ENCODE measurements at places on chromosomes 11 and 22.

DNA sequence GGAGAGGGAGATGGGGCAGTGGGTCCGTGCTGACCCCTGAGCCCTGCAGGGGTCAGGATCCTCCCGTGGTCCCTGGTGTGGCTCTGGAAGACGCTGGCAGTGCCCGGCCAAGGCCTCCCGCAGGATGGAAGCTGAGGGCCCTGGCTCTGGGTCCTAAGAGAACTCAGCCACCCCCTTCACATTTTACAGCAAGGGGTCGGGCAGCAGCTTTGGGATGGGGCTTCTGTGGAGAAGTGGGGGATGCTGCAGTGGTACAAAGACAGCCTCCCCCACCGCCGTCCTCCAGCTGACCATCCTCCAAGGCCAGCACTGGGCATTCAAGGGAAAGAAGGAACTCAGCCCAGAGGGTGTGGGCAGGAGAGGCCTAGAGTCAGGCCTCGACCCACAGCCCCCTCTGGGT, 21.8 kb upstream of the CRYBB3 start:
- H3K36me3 ChIP-seq = peaks cover 71% of the 10 kb centered on the region
- H3K27ac ChIP-seq = no peak overlapping the region
- DNase-seq = no peak
- peaks cover 1% of the 10 kb centered on the region for H3K4me1 ChIP-seq

DNA sequence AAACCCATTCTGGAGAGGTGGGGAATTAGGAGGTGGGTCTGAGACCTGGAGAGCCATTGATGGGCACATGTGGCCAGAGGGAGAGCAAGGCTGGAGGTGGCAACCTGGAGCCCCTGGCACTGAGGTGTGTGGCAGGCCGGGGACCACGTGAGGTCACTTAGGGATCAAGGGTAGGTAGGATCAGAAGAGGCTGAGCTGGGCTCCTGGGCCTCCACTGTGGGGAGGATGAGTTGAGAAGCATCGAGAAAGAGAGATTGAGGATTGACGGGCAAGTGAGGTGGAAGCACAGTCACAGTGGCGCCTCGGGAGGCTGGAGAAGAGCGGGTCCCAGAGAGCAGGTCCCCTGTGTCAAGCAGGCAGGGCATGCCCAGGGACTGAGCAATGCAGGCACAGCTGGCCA, 4.1 kb downstream of the GNAZ start:
- H3K36me3 ChIP-seq = no peaks in the 10 kb centered on the region
- no peaks in the 10 kb centered on the region for H3K27me3 ChIP-seq
- H3K4me3 ChIP-seq = no peak overlapping the region

DNA sequence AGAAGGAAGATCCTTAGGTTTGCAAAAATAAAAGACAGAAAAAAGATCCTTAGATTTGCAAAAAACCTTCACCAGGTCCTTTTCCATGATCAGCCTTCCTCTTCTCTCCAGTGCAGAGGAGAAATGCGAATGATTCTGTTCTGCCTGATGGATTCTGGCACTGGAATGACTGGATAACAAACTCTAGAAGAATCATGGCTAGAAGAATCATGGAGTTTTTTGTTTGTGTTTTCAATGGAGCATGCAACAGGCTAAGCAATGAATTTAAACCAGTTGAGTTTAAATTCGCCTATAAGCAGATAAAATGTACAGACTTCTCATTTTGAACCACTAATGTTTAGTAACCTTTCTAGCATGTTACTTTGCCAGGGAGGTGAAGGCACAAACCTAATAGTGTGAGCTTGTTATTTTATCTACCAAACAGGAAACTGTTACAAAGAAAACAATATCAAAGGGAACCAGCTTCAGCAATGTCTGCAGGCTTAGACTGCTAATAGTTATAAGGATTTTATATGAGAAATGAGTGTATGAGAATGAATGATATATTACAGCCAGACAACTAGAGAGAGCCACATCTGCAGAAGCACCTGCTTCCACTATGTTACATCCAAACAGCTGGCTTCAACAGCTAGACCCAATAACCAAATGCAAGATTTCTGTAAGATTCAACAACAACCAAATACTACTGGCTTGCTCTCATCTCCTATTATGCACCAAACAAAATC, 64.7 kb upstream of the APOA1 start:
- H3K4me3 ChIP-seq = no peak overlapping the region
- DNase-seq = no peak
- H3K36me3 ChIP-seq = no peaks in the 10 kb centered on the region

- H3K36me3 ChIP-seq = no peaks in the 10 kb centered on the region
- H3K27ac ChIP-seq = no peak overlapping the region
- peaks cover 8% of the 10 kb centered on the region for H3K27me3 ChIP-seq
- no peaks in the 10 kb centered on the region for H3K4me1 ChIP-seq
- no peak overlapping the region for H3K4me3 ChIP-seq
Measured at GRCh38 chr11:45303316-45303715, 17.2 kb upstream of the SYT13 start.

DNA sequence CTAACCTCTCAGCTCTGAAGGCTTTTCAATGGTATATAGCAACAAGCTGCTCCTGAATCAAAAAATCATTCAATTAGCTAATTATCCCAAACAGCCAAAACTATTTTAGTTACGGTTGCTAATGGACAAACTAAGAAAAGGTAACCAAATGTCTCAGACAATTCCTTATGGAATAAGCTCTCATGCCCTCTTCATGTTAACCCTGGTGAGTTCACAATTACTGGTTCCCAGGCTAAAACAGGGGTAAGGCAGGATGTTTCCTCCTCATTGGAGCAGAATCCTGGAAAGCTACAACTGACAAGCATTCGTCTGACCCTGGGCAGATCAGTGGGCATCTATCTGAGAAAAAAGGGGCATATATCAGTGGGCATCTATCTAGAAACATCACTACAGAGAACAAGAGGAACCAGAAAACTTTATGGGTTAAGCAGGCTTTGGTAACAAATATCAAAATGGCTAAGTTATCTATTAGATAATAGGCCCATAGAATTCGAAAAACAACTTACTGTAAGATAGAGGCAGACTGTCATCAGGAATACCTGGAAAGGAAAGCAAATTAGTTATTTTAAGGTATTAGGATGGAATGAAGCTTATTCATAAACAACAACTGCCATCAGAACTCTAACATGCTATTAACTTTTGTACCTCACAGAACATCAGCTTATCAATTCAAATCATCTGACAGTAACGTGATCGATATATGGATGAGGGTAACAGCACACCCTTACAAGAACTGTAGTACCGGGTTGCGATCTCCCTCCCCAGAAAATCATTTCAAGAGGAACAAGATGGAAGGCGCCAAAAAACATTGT, 14.8 kb upstream of the WDR74 start:
- no peaks in the 10 kb centered on the region for H3K27me3 ChIP-seq
- peaks cover 50% of the 10 kb centered on the region for H3K4me1 ChIP-seq
- DNase-seq = no peak
- peaks cover 28% of the 10 kb centered on the region for H3K36me3 ChIP-seq

- peaks cover 4% of the 10 kb centered on the region for H3K4me1 ChIP-seq
- no peak overlapping the region for H3K4me3 ChIP-seq
- H3K36me3 ChIP-seq = peaks cover 13% of the 10 kb centered on the region
- no peak for DNase-seq
- no peak overlapping the region for H3K27ac ChIP-seq
Measured at GRCh38 chr11:6200975-6201374, 2.0 kb downstream of the OR52W1 start.

- H3K27me3 ChIP-seq = no peaks in the 10 kb centered on the region
- no peak overlapping the region for H3K27ac ChIP-seq
- H3K36me3 ChIP-seq = no peaks in the 10 kb centered on the region
- DNase-seq = no peak
Measured at GRCh38 chr11:94049351-94049750, 28.2 kb downstream of the HEPHL1 start.

GRCh38 chr11:26995701-26996460, 2.0 kb downstream of the FIBIN start:
- H3K27me3 ChIP-seq = no peaks in the 10 kb centered on the region
- H3K27ac ChIP-seq = peak overlapping the region; percentile 64
- peak overlapping the region; percentile 52 for H3K4me3 ChIP-seq
- no peak for DNase-seq
- H3K36me3 ChIP-seq = no peaks in the 10 kb centered on the region

GRCh38 chr11:121478226-121478894, 25.6 kb upstream of the SORL1-AS1 start:
- DNase-seq = no peak
- peak overlapping the region; percentile 1 for H3K27ac ChIP-seq
- no peaks in the 10 kb centered on the region for H3K36me3 ChIP-seq
- H3K4me1 ChIP-seq = peaks cover 7% of the 10 kb centered on the region
- H3K27me3 ChIP-seq = no peaks in the 10 kb centered on the region

DNA sequence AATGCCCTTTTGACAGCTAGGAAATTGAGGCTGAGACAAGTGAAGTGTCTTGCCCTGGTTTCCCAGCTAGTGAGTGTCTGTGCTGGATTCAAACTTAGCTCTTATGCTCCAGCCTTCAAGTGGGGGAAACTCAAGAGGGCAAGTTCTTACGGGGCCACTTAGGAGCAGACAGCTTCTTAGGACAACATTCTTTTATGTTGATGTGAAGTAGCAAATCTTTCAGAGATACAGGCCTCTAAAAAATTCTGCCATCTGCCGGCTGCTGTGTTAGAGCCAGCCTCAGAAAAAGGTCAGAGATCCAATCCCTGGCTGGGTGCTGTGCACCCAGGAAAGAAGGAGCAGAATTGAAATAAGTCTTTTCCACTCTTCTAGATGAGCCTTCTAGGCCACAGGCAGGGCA, 26.6 kb downstream of the TIMP3 start:
- no peaks in the 10 kb centered on the region for H3K27me3 ChIP-seq
- DNase-seq = no peak
- H3K4me3 ChIP-seq = no peak overlapping the region
- peaks cover 60% of the 10 kb centered on the region for H3K4me1 ChIP-seq
- peaks cover 4% of the 10 kb centered on the region for H3K36me3 ChIP-seq

- no peaks in the 10 kb centered on the region for H3K27me3 ChIP-seq
- H3K4me3 ChIP-seq = no peak overlapping the region
- H3K4me1 ChIP-seq = peaks cover 21% of the 10 kb centered on the region
- no peak for DNase-seq
- no peak overlapping the region for H3K27ac ChIP-seq
Measured at GRCh38 chr11:73752903-73753302, 8.0 kb downstream of the RAB6A start.

DNA sequence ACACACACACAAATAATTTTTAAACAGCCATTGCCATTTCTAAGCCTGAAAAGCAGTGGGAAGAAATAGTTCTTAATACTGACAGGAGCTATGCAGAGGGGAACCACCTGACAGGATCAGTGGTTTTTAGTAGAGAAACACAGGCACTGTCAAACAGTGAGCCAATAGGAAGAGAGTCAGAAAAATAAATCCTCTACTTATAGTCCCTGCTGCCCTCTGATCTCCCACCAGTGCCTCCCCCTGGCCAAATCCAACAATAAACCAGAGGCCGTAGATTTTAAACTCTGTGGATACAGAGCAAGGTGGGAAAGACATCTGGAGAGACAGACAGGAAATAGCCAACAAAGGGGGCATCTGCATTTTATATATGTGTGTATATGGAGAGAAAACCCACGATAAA, 7.9 kb upstream of the OR56B4 start:
- no peaks in the 10 kb centered on the region for H3K36me3 ChIP-seq
- H3K27me3 ChIP-seq = no peaks in the 10 kb centered on the region
- DNase-seq = no peak
- H3K4me3 ChIP-seq = no peak overlapping the region
- no peak overlapping the region for H3K27ac ChIP-seq
- no peaks in the 10 kb centered on the region for H3K4me1 ChIP-seq

DNA sequence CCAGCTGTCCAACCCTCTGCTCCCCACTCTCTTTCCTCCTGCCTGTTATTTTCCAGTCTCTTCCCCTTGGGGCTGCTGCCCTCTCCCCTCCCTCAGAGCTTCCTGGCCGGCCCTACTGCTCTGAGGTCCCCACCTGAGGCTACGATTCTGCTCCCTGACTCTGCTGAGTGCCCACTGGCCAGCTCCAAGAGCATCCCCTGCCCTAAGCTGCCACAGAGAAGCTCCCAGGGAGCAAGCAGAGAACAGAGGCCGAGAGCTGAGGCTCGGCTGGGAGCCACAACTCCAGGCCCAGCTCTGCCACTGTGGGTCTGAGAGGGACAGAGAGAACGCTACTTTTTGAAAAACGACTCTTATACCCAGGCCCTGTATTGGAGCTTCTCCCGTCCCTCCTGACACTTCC, 61.1 kb downstream of the CHRDL2 start:
- H3K36me3 ChIP-seq = no peaks in the 10 kb centered on the region
- no peaks in the 10 kb centered on the region for H3K27me3 ChIP-seq
- no peak overlapping the region for H3K27ac ChIP-seq
- DNase-seq = no peak
- no peaks in the 10 kb centered on the region for H3K4me1 ChIP-seq

DNA sequence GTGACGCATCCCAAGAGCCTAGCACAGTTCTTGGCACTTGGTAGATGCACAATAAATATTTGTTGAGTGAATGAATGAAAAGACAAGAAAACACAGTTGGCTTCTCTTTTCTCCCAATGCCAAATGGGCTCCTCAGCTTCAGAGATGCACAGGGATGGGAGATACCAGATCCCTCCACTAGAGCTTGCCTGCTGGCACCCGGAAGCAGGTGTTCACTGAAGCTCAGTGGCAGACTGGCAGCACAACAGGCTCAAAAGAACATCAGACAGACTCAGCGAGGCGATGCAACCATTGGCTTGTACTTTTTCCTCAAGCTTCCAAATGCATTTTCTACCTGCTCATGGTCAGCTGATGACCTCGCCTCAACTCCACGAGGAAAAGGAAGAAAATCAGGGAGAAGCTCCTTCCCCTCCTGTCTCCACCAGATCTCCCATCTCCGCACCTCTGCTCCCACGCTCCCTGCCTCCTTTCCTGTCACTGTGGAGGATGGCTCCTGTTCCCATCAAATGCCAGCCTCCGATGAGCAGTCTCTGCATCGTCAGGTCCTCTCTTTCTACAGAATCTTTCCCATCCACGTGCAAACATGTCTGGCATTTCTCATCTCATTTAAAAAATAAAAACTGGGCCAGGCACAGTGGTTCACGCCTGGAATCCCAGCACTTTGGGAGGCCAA, 5.8 kb downstream of the RAPSN start:
- no peak overlapping the region for H3K27ac ChIP-seq
- DNase-seq = no peak
- no peak overlapping the region for H3K4me3 ChIP-seq
- no peaks in the 10 kb centered on the region for H3K4me1 ChIP-seq
- no peaks in the 10 kb centered on the region for H3K36me3 ChIP-seq
- no peaks in the 10 kb centered on the region for H3K27me3 ChIP-seq

DNA sequence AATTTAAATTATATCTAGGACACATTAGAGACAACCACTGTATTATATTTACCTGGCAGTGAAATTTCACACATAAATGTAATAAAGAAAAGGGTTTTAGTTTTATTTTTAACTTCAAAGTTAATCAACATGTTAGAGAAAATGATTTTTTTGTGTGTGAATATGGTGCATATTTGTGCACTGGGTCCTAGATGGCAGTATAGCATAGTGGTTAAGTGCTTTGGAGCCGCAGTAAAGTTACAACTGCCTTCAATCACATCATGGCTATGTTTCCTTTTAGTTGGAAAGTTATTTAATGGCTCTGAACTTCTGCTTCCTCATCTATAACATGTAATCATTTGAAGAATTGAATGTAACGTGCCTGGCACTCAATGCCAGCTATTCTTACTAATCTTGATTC, 108.9 kb upstream of the DDI1 start:
- H3K27me3 ChIP-seq = no peaks in the 10 kb centered on the region
- no peak overlapping the region for H3K27ac ChIP-seq
- DNase-seq = no peak
- H3K4me3 ChIP-seq = no peak overlapping the region
